Fibroblast of skin of left quadriceps (primary cell): ENCODE measurements at places on chromosomes 7 and 10.

GRCh38 chr7:12695965-12696364 lies 8.5 kb downstream of the ARL4A start:
- no peak for DNase-seq

DNA sequence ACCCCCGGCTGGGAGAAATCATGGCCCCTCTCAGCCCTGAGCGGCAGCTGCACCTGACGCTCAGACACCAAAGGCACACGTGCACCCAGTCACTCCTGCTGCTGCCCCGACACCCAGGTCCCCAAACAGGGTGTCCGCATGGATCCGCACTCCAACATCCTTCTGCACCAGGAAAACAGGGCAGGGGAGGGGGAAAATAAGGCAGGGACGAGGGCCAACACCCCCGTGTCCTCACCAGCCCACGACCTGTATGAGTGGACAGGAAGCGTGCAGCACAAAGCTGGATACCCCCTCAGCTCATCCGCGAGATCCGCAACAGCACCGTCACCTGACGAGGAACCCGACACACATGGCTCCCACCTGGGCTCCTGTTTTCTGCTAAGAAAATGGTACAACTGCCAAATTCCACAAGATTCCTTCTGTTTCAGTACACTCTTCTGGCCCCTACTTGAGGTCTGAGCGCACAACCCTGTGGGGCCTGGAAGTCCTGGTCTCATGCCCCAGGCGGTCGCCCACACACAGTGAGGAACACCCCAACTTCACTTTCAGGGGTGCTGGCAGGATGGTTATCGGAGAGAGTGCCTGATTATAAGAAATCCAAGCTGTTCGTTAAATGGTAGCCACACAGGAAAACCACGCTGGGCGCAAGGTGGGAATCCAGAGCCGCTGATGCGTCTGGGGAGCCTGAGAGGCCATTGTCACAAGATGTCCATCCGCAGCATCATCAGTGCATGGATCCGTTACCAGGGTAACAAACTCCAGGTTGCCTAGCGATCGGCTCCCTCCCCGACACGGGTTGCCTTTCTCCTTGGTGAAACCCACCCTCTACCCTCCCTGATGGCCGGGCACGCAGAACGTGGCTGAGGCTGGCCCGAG lies 63.6 kb downstream of the ZRANB1 start:
- DNase-seq = no peak

DNA sequence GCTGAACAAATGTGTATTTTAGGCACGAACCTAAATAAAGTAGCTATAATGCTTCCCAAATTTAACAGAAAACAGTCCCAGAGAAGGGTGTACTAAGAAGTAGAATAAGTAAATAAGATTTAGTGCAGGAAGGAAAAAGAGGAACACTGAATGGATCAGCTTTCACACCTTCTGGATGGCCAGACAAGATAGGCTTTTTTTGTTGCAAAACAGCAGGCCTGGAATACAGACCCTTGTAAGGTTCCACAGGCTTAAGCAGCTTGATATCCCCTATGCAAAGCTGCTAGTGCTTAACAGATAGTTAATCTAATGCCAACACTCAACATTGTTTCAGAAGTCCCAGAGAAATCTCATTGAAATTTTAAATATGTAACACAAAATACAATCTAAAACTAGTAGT lies 328.1 kb upstream of the STEAP1 start:
- no peak for DNase-seq

- DNase-seq = no peak
Measured at GRCh38 chr10:6056411-6057135, 5.6 kb downstream of the IL2RA start.

GRCh38 chr10:73485320-73485719 lies 10.5 kb downstream of the PPP3CB start:
- DNase-seq = no peak

- peak; percentile 28 for DNase-seq
Measured at GRCh38 chr7:27992097-27992496, 188.5 kb downstream of the JAZF1 start.

DNA sequence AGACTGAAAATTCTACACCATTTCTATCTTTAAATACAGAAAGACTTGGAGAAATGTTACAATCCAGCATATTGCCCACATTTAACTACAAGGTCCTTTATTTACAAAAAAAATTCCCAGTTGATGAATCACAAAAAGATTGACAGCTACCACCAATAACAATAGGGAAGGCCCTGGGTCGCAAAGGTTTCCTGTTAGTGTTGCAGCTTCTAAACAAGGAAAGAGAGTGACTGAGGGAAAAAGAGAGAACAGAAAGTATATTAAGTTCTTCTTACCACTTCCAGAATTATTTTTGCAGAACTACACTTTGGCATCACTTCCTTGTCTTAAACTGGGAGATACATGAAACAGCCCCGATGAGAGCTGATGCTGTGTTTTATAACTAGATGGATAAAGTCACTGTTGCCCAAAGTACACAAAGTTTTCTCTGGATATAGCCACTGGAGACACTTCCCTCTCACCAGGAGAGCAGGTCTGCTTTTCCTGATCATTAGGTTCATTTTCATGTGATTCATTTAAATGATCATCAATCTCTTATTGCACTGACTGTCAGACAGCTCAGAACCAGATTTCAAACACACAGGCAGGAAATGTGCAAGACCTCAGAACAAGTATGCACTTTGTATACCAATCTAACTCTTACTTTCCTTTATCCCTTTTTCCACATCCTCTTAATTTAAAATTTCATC lies 57.0 kb downstream of the SHTN1 start:
- DNase-seq = no peak

GRCh38 chr7:20653636-20654035 lies 38.2 kb downstream of the ABCB5 start:
- DNase-seq = no peak
